Stromal cell of bone marrow (primary cell): ENCODE measurements at places on chromosomes 13 and 19.

DNA sequence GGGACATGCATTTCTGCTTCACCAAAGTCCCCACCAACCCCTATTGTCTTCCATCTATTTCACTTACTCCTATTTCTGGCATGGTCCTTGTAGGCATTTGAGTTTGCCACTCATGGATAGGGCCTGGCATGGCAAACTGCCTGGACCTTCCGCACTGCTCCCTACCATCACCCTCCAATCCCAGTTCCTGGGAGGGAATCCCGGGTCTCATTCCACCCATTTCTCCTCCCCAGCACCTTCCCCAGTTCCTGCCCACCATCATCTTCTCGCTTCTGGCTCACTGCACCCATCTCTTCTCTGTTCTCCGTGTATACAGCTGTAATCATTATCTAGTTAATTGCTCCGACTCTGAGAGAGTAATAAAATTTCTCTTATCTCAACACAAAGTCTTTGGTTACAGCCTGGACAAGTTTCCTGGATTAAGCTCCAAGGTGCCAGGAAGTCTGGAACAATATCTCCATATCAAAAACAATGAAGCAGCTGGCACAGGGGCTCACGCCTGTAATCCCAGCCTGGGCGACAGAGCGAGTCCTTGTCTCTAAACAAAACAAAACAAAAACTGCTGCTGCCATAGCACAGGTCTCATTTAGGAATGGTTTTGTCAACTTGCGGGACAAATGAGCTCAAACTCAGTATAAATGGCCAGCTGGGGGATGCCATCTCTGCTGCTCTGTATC is 17.0 kb upstream of the COX7A1 start:
- no peak for DNase-seq

GRCh38 chr19:13066226-13066625 is 36.4 kb downstream of the LYL1 start:
- no peak for DNase-seq

DNA sequence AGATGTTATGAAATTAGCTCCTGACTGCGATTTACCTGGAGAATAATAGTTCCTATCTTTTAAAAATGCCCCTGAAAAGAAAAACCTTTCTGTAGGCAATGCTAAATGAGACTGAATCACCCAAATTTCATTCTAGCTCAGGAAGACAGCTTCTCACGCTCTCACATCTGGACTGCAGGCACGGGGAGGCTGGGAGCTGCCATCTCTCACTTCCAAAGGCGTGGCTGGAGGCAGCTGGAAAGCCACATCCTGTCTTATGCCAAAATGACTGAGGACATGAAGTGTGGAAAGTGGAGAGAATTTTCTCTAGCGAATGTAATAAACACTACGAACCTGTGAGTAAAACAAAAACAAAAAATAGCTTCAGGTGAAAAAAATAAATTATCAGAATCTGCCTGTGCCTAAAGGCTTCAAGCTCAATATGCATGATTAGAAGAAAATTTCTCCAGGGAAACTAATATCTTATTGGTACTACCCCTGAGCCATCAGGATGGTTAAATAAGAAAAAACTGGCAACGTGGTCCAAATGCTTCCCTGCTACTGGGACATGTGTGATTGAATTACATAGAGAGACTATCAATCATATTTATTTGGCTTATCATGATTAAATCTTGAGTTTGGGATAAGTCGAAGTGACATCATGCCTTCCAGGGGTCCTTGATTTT is 58.1 kb upstream of the UBL3 start:
- peak; percentile 52 for DNase-seq

- DNase-seq = no peak
Measured at GRCh38 chr13:23844132-23844531, 45.1 kb downstream of the MIPEP start.
